T follicular helper cell (primary cell): ENCODE measurements at places on chromosomes 1 and 21.

- DNase-seq: no peak
These were observed 16.5 kb upstream of the PIGM start for GRCh38 chr1:160048335-160048734.

- no peak for DNase-seq
These were observed 1369.1 kb upstream of the ADGRL4 start for GRCh38 chr1:80375662-80376061.

DNA sequence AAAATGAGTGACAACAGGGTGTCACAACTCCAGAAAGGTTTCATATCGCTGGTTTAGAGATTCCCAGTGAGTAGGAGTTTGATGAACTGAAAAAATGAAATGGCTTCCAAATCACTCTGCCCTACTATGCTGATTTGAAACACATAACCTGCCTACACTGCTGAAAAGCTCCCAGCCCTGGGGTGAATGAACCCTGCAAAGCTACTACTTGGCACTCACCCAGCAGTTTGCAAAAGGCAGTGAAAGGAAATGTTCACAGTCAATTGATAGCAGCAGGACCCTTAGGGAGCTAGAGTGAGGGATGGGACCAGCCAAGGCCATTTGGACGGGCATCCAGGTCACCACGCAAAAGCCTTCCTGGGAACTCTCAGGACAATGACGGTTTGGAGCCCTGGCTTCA lies 44.4 kb upstream of the SRP9 start:
- DNase-seq: no peak

GRCh38 chr21:35275776-35276175 lies 226.7 kb upstream of the RUNX1 start:
- no peak for DNase-seq

DNA sequence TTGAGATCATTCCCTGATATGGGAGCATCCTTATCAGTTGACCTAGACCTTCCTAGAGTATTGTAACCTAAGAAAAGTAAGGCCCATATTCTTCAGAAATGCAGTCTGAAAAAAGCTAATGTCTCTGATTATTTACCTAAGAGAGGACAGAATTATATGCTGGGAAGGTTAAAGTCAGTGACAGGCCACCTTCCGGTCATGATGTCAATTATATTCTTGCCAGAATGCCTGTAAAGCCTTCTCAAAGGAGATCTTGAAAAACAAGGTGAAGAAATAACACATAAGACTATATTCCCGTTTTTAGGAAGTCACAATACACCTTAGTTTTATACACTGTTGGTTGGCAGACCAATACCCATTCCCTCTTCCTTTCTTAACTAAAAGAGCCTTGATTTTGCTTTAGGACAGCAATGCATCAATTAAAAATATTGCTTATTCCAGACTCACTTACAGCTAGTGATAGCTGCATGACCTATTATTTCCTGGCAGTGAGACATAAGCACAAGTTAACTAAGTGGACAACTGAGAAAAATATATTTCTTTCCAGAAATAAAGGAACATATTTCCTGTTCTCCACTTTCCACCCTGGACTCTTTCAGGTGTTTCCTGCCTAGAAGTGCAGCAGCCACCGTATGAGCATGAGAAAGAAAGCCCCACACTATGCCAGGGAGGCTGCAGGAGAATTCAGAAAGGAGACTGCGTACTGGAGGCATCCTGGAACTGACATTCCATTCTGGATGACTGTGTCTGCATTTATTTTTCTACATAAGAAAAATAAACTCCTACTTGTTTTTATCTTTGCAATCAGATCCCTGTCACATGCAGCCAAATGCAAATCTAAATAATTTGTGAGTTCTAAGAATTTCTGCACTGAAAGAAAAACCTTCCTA lies 332.9 kb upstream of the PTBP2 start:
- DNase-seq: no peak

DNA sequence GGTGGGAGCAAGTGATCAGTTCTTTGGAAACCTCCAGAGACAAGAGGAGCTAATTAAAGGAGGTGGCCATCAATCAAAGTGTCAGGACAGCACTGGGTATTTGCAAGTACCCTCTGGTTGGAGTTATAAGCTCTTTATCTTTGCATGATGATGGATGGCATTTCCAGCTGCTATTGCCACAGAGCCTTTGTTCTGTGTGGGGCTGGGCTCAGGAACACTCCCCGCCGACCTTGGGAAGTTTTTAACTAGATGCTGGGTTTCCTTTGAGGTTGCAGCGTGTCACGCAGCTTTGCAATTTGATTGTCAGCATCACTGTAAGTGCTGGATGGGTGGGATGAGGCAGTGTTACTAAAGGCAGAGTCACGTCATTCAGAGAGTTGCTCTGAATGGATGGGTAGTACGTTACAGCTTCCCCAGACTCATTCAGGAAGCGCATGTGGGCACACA lies 68.9 kb downstream of the CNIH3 start:
- no peak for DNase-seq

GRCh38 chr1:160127865-160128523 lies 12.4 kb downstream of the ATP1A2 start:
- no peak for DNase-seq

- no peak for DNase-seq
These were observed 29.8 kb upstream of the C1orf198 start for GRCh38 chr1:230898144-230898543.

DNA sequence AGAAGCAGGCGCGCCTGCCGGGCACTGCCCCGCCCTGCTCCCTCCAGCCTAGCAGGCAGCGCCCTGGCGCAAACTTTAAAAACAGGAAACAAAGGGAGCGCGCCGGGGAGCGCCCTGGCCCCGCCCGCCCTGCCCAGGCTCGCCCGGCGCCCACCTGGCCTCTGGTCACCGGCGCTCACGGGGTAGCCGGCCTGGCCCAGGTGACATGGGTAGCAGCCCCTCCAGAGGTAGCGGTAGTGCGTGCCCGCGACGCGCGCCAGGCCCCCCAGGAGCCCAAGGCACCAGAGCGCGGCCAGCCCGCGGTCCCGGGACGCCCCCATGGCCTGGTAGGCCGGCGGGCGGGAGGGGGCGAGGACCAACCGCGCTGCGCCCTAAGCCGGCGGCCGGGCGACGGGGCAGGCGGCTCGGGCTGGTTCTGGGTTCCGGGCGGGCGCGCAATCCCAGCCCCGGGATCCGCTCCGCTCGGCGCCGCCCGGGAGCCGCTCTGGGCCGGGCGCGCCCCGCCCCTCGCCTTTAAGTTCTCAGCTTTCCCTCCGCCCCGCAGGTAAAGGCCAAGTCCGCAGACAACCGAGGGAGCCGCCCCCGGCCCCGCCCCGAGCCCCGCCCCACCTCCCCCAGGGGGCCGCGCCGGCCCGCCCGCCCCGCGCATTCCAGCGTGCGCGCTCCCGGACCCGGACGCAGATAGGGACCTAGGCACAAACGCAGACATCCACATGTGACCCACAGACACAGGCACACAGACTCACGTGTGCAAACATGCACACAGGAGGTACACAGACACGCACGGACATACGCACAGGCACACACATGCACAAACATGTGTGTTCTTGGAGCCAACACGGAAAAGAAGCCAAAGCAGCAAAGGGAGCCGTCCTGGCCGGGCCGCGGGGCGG lies 76.7 kb downstream of the ARHGEF16 start:
- DNase-seq: peak; percentile 67

GRCh38 chr1:7101187-7101586 lies 315.9 kb downstream of the CAMTA1 start:
- no peak for DNase-seq

- DNase-seq: no peak
These were observed 24.8 kb downstream of the F11R start for GRCh38 chr1:160996178-160996577.
